ENCODE measurements at places on chromosomes 12 and 14.

- no peak for DNase-seq
These were observed 52.9 kb downstream of the EID3 start for GRCh38 chr12:104356231-104357115.

- peak; percentile 65 for DNase-seq
These were observed 736 bp upstream of the PHLDA1 start for GRCh38 chr12:76032043-76032981.

DNA sequence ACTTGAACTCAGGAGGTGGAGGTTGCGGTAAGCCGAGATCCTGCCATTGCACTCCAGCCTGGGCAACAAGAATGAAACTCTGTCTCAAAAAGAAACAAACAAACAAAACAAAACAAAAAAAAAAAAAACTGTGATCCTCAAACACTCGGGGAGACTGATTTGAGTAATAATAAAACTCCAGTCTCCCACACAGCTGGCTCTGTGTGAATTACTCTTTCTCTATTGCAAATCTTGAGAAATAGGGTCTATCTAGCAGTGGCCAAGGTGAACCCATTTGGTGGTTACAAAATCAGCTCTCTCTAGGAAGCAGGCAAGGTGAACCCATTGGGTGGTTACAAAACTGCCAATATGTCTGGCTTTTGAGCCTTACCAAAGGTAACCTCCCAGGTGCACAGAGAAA lies 6.0 kb upstream of the ACOT6 start:
- no peak for DNase-seq

DNA sequence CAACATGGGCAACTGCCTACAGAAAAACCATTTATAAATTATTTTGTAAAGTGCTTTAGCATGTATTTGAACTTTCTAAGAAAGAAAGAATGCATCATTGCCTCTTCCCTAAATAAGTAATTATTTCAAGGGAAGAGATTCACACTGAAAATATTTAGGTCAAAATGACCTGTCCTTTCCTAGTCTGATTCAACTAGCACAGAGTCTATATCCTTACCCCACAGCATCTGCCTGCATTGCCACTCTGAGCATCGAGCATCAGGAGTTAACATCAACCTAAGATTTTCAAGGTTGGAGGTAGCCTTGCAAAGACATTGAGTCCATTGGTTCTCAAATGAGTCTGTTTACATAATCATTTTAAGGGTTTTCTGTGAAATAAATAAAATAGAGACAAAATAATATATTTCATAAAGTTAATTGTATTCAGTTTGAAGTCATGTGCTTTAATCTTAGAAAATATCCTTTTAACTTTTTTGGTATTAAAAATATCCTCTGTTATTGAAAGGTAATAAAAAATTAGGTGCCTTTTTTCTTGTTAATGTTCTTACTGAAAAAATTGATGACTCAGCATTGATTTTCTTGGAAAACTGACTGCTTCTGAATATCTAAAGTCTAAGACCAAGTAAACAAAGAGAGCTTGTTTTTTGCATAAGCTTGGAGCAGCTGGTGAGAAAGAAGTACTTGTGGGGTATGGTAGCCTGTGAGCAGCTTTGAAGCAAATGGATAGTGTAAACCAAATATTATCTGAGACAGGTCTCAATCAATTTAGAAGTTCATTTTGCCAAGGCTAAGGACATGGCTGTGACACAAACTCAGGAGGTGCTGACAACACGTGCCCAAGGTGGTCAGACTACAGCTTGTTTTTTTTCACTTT lies 269.0 kb upstream of the CLEC14A start:
- DNase-seq = no peak

DNA sequence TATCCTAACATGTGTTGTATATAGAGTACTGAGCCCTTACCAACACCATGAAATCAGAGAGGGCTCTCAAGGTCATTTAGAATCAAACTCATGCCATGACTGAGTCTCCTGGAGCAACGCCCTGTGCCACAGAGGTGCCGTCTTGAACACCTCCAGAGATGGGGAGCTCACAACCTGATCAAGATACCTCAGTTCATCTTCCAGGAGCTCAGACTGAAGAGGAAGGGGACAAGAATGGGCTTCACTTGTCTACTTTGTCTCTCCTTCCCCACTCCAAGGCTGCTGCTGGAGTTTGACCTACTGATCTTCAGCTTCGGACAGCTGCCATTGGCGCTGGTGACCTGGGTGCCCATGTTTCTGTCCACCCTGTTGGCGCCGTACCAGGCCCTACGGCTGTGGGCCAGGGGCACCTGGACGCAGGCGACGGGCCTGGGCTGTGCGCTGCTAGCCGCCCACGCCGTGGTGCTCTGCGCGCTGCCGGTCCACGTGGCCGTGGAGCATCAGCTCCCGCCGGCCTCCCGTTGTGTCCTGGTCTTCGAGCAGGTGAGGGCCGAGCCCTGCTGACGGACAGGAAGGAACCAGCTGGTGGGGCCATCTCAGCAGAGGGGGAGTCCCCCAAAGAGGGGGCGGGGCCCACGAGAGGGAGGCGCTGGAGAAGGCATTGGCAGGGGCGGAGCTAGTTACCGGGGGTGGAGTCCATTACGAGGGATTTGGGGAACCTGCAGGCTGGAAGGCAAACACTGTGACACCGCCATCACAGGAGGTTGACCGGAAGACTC lies 12.0 kb downstream of the SOAT2 start:
- DNase-seq = no peak

- DNase-seq = no peak
These were observed 40.3 kb upstream of the SMOC1 start for GRCh38 chr14:69838881-69839416.

- no peak for DNase-seq
These were observed 29.5 kb downstream of the TSPAN8 start for GRCh38 chr12:71128191-71128788.

DNA sequence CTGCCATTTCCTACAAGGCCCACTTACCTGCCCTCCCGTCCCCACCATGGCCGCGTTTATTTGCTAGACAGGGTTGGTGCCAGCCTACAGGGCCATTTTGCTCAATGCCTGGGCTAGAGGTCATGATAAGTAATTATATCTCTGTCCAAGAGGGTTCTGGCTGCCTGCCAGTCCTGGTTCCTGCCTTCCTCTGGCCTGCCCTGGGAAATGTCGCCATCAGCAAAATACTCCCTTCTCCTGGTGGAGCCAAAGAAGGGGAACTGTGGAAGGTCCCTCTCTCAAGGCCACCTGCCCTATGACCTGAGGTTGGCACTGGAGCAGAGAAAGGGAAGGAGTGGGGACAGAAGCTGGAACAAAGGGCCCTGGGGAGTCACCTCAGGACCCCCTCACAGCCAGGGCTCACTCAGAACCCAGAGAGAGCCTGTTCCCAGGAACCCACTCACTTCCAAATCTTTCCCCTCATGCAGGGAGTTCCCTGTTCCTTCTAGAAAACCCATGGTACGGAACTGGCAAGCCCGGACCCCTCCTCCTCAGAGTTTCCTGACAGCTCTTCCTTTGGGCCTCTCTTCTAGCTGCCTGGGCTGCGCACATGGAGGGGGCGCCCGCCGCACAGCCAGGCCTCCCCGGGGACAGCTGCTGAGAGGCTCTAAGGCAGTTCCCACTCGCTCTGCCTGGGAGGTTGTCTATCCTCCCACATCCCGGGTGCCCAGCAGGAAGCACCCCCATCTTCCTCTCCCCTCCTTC lies 280.5 kb downstream of the DPF3 start:
- DNase-seq = no peak

- no peak for DNase-seq
These were observed 31.9 kb downstream of the BMP4 start for GRCh38 chr14:53924753-53925152.

- DNase-seq = no peak
These were observed 795 bp downstream of the LMBR1L start for GRCh38 chr12:49109641-49110463.

GRCh38 chr14:59601056-59601455 lies 24.4 kb upstream of the CCDC175 start:
- no peak for DNase-seq

GRCh38 chr12:120843472-120843871 lies 60.7 kb downstream of the SPPL3 start:
- DNase-seq = no peak

DNA sequence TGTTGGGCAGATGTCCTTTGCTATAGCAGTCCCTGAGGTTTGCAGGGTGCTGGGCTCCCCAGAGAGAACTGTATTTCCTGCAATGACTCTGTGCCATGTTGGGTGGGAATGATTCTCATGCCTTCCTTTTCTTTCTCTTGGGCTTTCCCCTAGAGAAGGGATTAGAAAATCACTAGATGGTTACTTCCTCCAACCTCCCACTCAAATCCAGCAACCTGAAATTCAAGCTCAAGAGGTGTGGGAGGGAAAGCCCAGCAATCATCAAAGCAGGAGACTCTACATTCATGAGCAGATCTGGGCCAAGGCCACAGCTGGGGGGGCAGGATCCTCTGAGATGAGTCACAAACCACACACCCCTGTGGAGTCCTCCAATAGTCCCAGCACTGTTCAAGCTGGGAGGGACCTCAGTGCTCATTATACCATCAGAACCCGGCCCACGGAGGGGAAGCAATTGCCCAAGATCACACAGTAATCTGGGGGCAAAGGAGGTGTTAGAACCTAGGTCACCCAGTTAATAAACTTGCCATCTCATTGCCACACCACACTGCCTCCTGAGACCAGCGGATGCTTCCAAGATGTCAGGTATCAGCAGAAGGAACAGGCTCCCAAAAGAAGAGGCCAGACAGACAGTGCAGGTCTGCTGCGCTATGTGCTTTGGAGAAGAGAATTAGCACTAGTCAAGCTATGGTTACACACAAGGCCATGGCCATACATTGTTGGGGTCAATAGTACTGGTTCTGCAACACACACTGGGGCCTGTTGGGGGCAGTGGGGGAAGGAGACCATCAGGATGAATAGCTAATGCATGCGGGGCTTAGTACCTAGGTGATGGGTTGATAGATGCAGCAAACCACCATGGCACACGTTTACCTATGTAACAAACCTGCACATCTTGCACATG lies 65.7 kb downstream of the TTC9 start:
- no peak for DNase-seq

DNA sequence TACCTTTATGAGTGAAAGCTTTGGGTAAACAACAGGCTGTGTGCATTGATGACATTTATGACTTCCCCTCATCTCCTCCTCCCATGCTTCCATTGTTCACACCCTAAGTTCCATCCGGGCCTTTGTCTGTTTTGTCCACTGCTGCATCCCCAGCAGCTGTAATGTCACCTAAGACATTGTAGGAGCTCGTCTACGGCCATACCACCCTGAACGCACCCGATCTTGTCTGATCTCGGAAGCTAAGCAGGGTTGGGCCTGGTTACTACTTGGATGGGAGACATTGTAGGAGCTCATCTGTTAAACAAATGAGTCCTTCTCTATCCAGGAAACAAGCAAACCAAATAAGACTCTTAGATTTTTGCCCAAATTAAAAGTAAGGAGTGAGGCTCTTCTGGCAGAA lies 40.4 kb upstream of the SYCP3 start:
- DNase-seq = no peak

All from anterior cingulate cortex (tissue), 58 donors.